ENCODE measurements at places on chromosomes 7 and 10.
A peak's percentile ranks its signal among the peaks of the same experiment; 100 is the strongest.

- DNase-seq, result no peak
Observed at GRCh38 chr7:149686011-149686410, 87.4 kb downstream of the ZNF467 start.

DNA sequence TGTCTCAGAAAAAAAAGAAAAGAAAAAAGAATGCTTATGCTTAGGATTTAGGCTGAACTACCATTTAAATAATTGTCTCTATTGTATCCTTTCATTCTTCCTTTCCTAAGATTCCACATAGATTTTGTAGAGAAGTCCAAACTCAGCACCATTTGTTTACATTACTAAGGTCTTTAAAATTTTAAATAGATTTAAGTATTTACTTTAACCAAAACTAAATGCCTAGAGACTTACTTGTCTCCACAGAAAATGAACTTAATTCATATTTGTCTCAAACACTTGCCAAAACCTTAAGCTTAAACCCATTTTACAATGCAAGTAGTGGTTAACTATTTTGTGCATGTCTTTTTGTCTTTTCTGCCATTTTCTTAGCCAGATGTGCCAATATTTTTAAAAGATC, 54.1 kb upstream of the ABI1 start:
- no peak for DNase-seq

DNA sequence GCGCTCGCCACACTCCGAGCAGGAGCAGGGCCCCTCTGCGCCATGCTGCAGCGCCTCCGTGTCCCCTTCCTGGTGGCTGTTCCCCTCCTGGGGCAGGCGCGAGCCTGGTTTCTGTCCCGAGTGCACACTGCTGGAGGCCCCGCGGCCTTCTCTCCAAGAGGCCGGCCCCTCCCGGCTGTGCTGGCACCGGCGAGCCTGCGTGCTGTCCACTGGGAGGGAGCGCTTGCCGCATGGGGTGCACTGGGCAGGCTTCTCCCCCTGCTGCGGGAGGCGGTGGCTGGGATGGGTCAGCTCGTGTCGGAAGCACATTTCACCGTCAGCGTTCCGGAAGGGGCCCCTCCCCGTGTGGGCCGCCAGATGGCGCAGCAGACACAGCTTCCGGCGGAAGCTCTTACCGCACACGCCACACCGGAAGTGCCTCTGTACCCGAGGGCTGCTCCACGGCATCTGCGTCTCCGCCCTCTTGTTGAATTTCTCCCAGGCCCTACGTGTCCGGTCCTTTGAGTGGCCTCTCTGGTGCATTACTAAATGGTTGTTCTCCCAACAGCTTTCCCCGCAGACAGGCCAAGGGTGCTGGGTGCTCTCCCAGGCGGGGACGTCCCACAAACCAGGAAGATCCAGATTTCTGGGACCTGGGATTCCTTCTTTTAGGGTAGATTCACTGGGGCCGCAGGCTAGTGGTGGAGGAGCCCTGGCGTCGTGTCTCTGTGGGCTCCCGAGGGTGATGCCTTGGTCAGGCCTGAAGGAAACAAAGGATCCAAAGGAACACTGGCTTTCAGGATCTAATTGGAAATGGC, 18.7 kb downstream of the ZNF786 start:
- peak; percentile 45 for DNase-seq

GRCh38 chr10:24310104-24310503, 101.2 kb downstream of the KIAA1217 start:
- no peak for DNase-seq

- DNase-seq, result no peak
Observed at GRCh38 chr10:54958844-54959243, 157.8 kb upstream of the PCDH15 start.

DNA sequence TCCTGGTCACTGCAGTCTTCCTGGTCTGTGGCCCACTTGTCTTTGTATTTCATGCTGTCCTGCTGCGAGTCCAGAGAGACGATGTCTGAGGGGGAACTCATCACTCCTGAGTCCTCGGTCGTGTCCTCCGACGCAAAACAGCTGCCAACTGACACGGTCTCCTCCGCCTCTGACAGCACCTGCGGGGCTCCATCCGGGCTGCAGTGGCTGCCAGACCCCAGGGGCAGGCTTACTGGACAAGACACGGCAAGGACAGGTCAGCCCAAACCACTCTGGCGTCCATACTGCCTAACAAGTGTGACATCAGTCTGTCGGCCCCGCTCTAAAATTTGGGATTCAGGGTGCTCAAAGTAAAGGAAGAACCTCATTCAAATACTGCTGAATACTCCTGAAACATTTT, 260.8 kb upstream of the GRB10 start:
- DNase-seq, result no peak

- DNase-seq, result no peak
Observed at GRCh38 chr7:139181404-139181803, 49.6 kb upstream of the UBN2 start.

DNA sequence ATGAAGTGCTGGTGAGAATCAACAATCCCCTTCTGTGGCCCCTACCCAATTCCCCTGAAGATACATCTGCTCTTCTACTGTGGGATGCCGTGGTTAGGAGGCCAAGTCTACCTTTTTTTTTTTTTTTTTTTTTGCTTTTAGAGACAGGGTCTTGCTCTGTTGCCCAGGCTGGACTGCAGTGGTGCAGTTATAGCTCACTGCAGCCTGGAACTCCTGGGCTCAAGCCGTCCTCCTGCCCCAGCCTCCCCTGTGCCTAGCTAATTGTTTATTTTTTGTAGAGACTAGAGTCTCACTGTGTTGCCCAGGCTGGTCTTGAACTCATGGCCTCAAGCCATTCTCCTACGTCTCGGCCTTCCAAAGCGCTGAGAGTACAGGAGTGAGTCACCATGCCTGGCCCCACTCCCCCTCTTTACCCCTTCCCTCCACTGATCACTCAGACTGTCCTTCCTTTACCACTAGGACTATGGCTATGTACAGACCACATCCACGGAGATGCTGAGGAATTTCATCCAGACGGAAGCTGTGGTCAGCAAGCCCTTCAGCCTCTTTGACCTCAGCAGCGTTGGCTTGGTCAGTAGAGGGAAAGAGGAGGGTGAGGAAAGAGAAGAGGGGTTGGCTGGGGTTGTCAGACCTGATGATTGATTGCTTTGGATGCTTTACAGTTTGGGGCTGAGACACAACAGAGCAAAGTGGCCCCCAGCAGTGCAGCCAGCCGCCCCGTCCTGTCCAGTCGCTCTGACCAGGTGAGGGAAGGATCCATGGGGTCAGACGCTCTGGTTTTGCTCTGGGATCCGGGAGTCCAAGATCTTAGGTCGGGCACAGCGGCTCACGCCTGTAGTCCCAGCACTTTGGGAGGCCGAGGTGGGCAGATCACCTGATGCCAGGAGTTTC, 1.8 kb downstream of the AP4M1 start:
- DNase-seq, result no peak

DNA sequence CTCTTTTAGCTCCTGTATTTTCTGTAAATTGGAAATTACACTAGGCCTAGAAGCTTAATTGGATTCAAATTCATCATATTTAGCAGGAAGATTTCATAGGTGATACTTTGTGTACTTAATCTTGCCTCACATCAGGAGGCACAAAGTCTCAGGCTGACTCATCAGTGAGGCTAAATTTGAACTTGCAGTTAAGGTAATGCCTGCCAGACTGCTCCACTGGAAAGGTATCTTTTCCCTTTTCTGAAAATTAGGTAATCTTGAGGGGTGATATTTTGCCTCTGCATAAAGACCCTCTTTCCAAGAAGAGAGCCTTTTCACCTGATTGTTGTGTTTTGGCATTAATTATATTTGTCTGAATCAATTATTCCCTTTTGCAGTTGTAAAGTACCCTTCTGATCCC, 14.6 kb downstream of the PPIA start:
- DNase-seq, result no peak

GRCh38 chr7:8564281-8564680, 130.9 kb downstream of the NXPH1 start:
- no peak for DNase-seq

- no peak for DNase-seq
Observed at GRCh38 chr10:11183015-11183414, 165.3 kb downstream of the CELF2 start.

DNA sequence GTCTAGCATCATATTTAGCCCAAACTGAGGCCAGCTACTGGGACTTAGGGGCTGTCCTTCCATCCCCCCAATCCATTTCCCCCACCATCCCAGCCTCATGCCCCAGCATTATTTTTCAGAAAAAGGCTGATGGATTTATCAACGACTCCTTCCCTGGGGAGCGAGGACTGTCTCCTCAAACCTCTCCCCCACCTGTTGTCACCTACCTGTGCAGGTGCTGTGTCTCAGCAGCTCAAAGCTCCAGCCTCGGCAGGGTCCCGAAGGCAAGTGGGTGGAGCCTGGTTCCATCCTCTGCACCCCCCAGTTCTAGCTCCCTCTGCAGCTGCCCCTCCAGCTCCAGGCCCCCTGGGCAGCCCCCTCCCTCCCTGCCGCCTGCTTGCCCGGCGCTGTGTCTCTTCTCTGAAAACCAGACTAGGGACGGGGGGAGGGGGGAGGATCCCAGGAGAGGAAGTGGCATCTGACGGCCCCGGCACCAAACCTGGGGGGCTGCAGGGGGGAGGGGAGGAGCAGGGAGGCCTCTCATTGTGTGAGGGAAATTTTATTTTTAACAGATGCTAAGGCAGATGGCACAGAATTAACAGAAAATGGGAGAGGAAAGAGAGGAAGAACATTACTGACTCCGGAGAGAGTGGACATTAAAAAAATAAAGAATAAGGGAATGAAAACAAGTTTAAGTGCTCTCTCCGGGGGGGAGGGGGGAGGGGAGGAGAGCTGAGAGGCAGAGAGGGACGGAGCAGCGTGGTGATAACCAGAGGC, 61.7 kb upstream of the PAX2 start:
- no peak for DNase-seq

GRCh38 chr10:87863053-87863943, at the start of the genes KLLN and PTEN:
TSS of gene KLLN (minus strand) at chr10:87863533. CDS start at chr10:87862487, 1,046 bp downstream.
TSS of gene PTEN (plus strand) at chr10:87863625. CDS start at chr10:87864470, 845 bp downstream.
- DNase-seq, result peak; percentile 83

DNA sequence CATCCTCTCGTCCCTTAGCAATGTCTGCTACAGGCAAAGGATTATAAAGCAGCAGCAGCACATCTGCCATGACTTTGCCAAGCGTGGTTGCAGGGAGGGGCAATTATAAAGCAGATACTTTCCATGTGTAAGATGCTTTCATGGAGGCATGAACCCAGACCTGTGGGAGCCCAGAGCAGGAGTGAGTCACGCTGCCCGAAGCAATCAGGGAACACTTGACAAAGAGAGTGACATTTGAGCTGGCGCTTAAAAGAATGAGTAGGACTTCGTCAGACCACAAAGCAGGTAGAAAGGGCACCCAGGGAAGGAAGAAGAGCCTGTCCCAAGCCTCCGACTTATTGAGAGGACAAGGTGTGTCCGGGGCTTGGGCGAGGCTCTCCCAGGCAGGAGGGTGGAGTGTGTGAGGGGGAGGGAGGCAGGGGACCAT, 147.2 kb downstream of the MYOF start:
- no peak for DNase-seq

DNA sequence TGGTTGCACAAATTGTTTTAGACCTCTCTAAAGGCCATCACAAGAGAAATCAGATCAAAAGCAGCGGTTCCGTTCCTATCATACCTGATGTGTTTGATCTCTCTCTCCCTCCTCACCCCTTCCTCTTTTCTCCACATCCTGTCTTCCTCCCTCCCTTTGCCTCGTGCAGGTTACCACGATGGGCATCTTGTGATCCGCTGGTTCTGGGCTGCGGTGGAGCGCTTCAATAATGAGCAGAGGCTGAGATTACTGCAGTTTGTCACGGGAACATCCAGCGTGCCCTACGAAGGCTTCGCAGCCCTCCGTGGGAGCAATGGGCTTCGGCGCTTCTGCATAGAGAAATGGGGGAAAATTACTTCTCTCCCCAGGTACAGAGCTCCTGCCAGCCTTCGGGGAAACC, 28.5 kb upstream of the STK17A start:
- DNase-seq, result no peak

GRCh38 chr10:129627442-129627841, 160.4 kb downstream of the MGMT start:
- no peak for DNase-seq
